ENCODE measurements at places on chromosomes 5 and 9.

GRCh38 chr5:143229426-143229895 is 174.0 kb downstream of the NR3C1 start:
- DNase-seq, result no peak

GRCh38 chr5:14172149-14172795 is 29.1 kb downstream of the TRIO start:
- DNase-seq, result peak; percentile 19

GRCh38 chr5:172616730-172617129 is 24.3 kb upstream of the NEURL1B start:
- DNase-seq, result no peak

DNA sequence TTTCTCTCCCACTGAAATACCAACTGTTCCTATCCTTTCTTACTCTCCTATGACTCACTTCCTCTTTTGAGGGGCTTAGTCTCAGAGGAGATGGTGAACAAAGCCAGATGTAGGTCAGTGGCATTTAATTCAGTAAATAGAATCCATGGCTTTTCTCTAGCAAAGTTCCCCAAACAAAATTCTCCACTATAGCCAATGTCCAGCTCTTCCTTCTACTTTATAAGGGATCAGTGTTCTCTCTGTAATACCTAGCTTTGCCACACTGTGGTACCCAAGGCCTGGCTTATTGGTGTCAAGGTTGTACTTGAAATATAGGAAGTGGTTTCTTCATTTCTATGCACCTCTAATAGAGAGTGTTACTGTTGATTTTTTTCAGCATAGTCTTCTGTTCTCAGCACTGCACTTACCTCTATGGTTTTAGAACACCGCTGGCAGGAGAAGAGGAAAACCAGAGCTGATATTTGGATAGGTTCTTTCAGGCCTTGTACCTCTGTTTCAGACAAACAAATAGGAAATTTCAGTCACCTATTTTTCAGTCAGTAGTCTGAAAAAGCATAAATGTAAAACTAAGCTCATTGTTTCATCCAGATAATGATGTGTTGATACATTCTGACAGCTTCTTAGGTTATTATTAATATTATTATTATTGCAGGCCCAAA is 40.6 kb upstream of the ITGA2 start:
- DNase-seq, result peak; percentile 85

GRCh38 chr5:126855266-126855665 is 78.3 kb downstream of the LMNB1 start:
- DNase-seq, result no peak

GRCh38 chr9:3525096-3525835 is 535 bp downstream of the RFX3 start:
- DNase-seq, result peak; percentile 59

- no peak for DNase-seq
Observed at GRCh38 chr9:107942291-107942690, 452.7 kb upstream of the KLF4 start.

GRCh38 chr9:35706951-35707350 is 17.2 kb upstream of the TPM2 start:
- DNase-seq, result no peak

- DNase-seq, result no peak
Observed at GRCh38 chr5:38453506-38453905, 102.9 kb downstream of the LIFR start.

- DNase-seq, result peak; percentile 24
Observed at GRCh38 chr5:67350618-67351201, 154.1 kb upstream of the CD180 start.

DNA sequence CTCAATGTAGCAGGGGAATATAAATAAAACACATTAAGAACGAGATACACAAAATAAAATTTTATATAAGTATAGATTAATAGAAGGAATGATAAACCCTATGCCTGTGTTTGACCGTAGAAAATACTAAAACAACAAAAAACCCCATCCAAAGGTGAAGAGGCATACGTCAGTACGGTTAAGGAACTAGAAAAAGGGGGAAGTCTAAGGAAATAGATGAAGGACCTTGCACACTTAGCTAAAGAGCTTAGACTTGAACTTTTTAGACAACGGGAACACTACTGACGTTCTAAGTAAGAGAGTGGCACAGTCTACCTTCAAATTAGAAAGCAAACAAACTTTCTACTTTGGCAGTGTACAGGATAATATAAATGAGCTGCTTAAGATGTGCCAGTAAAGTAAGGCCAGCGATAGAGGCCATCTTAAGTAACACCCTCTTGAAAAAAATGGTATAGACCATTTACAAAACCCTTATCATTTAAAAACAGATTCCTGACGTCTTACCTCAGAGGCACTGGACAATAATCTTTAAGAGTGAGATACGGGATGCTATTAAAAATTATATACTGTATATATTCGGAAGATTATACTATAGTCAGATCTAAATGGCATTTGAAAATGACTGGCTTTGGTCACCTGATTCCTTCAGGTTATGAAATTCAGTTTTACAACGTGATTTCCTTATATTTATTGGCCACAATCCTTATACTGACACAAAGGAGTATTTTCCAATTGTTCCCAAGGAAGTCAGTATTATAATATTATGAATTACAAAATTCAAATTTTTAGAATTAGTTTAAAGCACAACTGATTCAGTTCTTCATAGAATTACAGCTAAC is 8.5 kb downstream of the PANK3 start:
- DNase-seq, result no peak

GRCh38 chr9:95120781-95121370 is 196.6 kb downstream of the FANCC start:
- DNase-seq, result no peak

DNA sequence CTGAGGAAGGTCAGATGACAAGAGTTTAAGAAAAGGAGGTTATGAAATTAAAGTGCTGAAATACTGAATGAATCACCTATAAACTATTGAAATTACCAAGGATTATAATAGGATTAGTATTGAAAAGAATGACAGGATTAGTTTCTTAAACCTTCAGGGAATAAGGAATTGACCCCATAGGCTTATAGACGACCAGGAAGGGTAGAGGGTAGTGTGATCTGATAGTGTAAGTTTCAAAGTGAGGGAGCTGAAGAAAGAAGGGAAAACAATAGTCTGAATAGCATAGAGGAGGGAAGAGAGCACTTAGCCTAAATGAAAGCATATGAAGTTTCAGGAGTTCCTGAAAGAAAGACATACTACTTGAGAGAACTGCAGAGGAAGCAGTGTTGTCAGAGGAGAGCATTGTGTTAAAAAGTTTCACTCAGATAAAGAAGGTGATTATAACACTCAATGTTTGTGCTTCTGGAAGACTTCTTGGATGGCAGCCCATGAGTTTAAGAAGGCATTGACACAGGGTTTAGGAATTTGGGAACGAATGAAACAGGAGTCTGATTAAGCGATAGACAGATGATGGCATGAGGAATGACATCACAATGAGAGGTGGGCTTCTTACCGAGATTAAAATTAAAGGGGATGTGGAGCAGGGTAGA is 557.9 kb upstream of the GRAMD2B start:
- peak; percentile 43 for DNase-seq

GRCh38 chr9:73743826-73744225 is 592.2 kb downstream of the ANXA1 start:
- DNase-seq, result no peak

GRCh38 chr5:139848508-139849100 is 53.0 kb downstream of the PSD2 start:
- DNase-seq, result no peak

DNA sequence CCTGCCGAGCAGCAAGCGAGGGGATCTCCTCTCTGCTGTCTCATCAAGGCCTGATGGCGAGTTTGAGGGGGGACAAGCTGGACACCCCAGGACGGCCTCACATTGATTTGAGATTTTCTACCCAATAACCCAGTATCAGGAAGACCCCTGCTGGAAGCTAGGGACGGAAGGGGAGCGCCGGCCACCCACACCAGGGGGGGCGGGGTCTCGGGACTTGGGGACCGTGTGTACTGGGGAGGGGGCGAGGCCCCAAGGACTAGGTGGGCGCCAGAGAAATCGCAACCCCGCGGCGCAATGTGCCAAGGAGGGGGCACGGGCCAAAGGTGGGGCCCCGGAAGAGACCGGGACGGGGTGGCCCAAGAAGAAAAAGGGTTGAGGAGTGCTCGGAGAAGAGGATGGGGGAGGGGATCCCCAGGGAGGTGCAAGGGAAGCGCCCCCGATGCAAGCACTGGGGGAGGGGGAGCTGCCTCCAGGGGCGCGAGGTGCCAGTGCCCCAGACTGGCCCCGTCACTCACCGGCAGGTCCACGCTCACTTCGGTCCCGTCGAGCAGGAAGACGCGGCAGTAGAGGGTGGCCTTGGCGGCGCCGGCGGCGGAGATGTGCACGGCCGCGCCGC is 1.1 kb downstream of the EPB41L4B start:
- DNase-seq, result peak; percentile 38

DNA sequence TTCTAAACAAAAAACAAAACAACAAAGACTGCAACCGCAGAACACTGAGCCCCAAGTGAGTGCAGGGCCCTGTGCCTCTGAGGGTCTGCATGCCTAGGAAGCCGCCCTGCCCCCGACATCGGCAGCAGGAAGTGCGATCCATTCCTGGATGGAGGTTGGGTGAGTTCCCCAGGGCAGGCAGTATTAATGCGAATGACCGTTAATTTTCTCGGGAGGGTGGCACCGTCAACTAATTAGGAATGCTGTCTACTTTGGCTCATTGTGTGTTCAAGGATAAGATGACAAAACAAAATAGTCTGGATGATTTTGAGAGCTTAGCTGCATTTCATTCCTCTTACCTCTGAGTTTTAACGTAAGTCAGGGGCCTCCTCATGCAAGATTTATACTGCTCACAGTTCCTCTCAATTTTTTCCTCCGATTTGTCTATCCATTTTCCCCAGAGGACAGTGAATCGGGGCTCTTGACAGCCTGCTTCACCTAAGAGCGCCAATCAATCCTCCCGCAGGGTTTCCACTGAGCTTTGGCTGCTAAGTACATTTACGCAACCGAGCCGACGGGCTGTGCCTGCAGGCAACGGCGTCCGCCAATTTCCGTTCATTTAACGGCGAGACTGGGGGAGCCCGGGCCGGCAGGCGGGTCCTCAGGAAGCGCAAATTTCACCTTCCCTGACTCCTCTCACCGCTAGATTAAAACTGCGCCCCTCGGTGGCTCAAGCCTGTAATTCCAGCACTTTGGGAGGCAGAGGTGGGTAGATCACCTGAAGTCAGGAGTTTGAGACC is 2.9 kb upstream of the NXNL2 start:
- no peak for DNase-seq

GRCh38 chr5:56269216-56269927 is 36.2 kb upstream of the ANKRD55 start:
- peak; percentile 83 for DNase-seq

DNA sequence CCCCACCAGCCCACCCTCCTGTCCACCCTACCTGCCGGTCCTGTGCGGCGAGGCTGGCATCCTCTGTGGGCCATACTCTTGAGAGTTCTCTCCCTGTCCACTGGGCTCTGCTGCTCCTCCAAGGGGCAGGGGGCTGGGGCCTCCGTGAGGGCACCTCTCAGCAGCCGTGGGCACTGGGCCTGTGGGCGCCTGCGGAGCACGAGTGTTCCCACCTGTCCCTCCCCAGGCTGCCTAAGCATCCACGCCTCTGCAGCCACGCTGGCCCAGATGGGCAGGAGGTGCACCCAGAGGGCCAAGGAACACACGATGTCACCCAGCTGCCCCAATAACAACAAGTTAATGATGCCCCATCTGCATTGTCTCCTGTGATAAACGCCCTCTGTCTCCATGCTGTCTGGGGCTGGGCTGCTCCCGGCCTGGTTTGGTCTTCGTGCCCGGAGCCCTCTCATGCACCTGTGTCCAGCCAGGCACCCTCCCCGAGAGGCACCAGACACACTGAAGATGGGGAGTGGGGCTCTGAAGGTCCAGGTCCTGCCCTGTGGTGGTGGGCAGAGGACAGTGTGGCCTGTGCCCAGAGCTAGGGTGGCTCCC is 114.5 kb downstream of the RXRA start:
- no peak for DNase-seq

GRCh38 chr5:66342341-66342880 is 198.3 kb downstream of the SREK1 start:
- DNase-seq, result no peak

DNA sequence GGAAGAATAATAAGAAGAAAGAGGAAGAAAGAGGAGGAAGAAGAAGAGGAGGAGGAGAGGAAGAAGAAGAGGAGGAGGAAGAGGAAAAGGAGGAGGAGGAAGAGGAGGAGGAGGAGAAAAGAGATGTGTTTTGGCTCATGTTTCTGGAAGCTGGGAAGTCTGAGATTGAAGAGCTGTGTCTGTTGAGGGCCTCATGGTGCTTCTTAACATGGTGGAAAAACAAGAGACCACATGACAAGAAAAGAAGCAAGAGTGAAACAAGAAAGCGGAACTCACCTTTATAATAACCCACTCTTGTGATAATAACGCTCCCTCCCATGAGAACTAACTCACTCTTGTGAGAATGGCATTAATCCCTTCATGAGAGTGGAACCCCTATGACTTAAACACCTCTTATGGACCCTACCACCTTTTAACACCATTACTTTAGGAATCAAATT is 36.1 kb upstream of the RANBP6 start:
- no peak for DNase-seq

DNA sequence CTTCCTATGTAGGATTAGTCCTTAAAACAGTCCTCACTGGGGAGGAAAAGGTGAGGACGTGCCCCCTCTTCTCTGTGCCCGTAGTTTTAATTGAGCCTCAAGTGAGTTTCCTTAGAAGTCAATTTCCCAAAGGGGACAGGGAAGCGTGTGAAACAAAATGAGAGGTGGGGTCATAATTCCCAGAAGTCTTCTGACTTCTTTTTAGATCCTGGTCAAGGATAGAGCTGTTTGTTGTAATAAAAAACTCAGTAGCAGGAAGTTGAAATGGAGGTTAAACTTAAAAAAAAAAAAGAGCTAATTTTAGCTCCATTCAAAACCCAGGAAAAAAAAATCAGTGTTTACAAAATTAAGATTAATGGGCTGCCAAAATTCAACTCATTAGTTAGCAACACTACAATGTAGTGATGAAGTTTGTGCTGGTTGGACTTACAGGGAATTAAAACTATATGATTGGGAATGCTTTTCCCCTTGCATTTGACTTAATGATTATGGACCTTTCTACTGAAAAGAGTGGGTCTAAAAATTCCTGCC is 158.3 kb upstream of the MEF2C start:
- no peak for DNase-seq

- no peak for DNase-seq
Observed at GRCh38 chr9:134100040-134100439, 32.2 kb upstream of the BRD3 start.

GRCh38 chr5:160119905-160120266 is 636 bp upstream of the PWWP2A start:
- DNase-seq, result no peak

DNA sequence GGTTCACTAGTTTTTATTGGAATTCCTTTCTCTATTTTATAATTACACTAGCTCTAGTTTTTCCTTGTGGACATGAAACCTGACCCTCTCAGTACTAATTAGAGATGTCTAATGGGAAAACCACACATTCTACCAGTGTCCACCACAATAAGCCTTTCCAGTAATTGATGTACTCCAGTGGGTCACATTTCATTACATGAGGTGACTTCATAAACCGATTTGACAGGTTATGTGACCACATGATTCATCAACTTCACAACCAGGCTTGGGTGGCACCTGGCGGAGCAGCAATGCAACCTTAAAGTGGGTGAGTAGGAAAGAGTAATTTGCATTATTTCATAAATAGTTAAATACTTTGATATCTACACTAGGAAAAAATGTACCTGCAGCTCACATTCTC is 284.2 kb upstream of the ADAMTS16 start:
- DNase-seq, result no peak

- no peak for DNase-seq
Observed at GRCh38 chr5:16812911-16813310, 123.2 kb downstream of the MYO10 start.

GRCh38 chr9:91101611-91102168 is 260.0 kb downstream of the AUH start:
- DNase-seq, result no peak

- DNase-seq, result no peak
Observed at GRCh38 chr5:6649681-6650080, 16.4 kb downstream of the SRD5A1 start.

- peak; percentile 90 for DNase-seq
Observed at GRCh38 chr9:81559709-81560108, 129.6 kb downstream of the TLE1 start.

Measured in GM23248 (cell line).